ENCODE measurements at places on chromosomes 1 and 21.
A peak's percentile ranks its signal among the peaks of the same experiment; 100 is the strongest.

- DNase-seq = peak; percentile 43
These were observed 194.4 kb downstream of the EIF4G3 start for GRCh38 chr1:20982316-20982715.

- no peak for DNase-seq
These were observed 11.0 kb upstream of the PEAR1 start for GRCh38 chr1:156882543-156882942.

DNA sequence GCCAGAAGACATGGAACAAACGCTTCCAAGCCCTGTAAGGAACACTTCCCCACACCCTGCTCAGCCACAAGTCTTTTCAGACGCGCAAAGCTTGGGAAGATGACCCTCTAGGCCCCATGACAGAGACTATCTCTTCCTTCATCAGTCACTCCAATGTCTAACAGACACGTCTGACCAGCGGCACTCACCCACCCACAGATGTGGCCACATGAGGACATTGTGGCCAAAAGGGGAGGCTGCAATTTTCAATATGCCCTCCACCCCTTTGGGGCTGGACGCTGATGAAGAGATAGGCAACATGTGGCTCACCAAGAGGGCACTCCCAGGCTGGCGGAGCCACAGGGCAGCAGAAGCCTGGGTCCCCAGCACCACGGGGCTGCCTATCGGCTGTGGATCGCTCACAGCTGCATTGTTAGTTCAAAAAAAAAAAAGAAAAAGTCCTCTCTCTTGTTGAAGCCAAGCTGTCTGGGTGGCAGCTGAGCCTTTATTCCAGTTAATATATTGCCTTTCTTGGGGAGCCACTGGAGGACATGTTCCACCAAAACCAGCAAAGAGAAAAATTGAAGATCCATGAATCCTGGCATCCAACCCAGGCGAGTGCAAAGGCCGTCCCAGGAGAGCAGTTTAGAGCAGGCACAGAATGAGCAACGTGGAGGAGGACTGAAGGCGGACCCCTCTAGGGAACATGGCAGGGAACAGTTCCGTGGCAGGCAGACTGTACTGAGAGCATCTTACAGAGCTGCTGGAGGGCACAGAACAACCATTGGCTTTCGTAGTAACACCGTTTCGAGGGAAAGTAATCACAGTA is 52.7 kb upstream of the GPR153 start:
- DNase-seq = no peak

- no peak for DNase-seq
These were observed 113.5 kb downstream of the RIPK4 start for GRCh38 chr21:41653243-41653953.

DNA sequence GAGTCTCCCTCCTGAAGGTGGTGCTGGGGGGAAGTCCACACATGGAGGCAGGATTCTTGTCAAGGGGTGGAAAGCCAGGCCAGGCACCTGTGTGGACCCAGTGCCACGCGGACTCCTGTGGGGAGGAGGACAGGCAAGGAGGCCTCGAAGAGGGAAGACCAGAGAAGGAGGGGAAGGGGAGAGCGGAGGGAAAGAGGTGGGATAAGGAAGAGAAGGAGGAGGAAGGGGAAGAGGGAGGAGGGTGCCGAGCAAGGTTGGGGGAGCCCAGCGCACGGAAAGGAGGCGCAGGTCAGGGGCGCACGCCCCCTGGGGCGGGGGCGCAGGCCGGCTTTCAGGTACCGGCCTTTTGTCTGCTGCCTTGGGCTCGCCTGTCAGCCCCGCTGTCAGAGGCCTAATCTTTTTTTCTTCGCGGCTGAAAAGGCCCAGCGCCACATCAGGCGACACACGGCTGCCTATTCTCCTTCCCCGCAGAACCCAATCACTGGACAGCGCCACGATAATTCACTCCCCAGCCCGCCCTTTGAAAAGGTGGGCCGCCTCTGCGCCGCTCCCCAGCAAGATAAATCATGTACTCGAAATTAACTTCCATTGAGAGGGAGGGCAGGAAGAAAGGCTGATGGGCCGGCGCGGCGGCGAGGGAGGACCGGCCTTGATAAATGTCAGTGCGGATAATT is 42.5 kb downstream of the PRDM16 start:
- DNase-seq = no peak

- DNase-seq = peak; percentile 61
These were observed 7.6 kb upstream of the NPL start for GRCh38 chr1:182781841-182782586.

DNA sequence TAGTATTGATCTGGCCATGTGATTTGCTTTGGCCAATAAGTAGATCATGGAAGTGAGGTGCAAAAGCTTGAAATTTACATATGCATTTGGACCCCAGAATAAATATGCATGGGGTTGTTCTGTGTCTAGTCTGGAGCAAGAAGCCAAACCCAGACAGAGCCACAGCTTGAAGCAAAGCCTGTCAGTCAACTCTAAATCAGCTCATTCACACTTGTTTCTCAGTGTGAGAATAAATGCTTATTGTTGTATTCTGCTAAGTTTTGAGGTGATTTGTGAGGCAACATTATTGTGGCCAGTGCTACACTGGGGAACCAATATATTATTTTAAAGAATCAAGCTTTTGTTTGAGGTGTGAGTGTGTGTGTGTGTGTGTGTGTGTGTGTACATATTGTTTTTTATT is 12.2 kb upstream of the PGLYRP3 start:
- no peak for DNase-seq

- DNase-seq = peak; percentile 32
These were observed 137.8 kb downstream of the BARHL2 start for GRCh38 chr1:90579212-90579802.

DNA sequence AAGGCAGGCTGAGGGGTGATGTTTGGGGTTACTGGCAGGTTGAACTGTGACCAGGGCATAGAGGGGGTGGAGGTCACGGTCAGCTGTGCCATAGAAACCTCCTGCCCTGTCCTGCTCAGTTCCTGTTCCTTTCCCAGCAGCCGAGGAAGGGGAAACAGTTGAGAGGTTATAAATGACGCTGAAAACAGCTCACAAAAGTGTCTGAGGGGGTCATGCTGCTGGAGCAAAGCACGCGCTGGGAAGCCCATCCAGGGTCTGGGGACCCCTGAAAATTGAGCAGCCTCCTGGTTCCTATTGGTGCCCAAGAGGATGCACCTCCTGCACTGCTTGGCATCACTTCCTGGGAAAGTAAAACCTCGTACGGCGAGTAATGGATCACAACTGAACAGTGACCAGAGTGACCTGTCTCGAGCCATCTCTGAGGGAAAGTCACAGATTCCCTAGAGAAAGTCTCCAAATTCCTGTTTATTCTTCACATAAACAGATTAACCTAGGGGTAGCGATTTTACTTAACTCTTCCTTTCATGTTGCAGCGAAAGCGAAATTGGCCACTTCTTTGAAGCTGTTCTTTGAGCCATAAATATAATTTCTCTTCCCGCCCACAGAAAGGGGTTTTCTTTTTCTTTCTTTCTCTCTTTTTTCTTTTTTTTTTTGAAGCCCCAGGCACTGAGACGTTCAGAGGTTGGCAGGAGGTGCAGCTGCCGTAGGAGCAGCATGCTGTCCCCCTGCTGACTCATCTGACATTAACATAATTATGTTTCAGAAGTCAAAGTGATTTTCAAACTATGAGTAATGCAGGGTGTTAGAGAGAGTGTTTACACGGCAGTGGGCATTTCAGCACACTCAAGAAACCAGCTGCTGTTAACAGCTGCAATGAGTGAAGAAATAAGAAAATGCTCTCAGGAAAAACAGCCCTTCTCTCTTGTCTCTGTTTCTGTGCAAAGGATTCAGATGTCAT is 41.8 kb upstream of the ATF3 start:
- peak; percentile 82 for DNase-seq

- no peak for DNase-seq
These were observed 85.1 kb downstream of the KCNN3 start for GRCh38 chr1:154784924-154785531.

- peak; percentile 31 for DNase-seq
These were observed 42.9 kb downstream of the SLX9 start for GRCh38 chr21:44982558-44983250.

DNA sequence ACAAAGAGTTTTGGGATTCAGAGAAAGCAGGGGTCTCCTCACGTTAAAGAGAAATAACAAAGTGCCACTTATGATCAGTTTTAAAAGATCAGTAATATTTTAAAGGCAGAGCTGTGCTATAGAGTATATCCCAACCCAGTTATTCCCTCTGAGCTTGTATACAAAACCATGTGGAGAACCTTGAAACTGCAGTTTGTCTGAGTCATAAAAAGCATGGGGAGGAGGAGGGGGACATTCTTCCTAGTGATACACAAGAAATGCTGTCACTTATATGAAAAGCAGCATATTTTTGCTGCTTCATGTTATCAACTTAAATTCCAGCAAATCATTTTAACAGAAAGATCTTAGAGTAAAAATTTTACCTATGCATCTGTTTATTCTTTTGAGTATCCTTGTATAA is 244.5 kb downstream of the GPR52 start:
- DNase-seq = peak; percentile 38

GRCh38 chr1:40476924-40477677 is at the start of gene ZFP69:
ZFP69 (plus strand) TSS chr1:40477290; CDS start chr1:40479362, 2,072 bp downstream.
- peak; percentile 78 for DNase-seq

DNA sequence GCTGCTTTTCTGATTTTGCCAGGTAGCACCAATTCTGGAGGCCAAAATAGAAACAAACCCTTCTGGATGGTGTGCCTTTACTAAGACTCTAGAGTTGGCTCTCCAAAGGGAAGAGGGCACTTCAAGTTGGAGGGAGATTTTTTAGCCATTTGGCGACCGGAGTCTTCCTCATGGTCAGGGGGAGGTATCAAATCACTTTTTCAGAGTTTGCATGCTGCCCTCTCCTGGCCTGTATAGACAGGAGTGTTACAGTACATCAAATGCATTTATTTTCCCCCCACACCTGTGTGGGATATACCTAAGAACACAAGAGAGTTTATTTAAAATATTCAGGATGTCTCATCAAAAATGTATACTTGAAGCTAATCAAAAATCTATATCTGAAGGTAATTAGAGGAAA is 3.2 kb downstream of the GREM2 start:
- peak; percentile 17 for DNase-seq

DNA sequence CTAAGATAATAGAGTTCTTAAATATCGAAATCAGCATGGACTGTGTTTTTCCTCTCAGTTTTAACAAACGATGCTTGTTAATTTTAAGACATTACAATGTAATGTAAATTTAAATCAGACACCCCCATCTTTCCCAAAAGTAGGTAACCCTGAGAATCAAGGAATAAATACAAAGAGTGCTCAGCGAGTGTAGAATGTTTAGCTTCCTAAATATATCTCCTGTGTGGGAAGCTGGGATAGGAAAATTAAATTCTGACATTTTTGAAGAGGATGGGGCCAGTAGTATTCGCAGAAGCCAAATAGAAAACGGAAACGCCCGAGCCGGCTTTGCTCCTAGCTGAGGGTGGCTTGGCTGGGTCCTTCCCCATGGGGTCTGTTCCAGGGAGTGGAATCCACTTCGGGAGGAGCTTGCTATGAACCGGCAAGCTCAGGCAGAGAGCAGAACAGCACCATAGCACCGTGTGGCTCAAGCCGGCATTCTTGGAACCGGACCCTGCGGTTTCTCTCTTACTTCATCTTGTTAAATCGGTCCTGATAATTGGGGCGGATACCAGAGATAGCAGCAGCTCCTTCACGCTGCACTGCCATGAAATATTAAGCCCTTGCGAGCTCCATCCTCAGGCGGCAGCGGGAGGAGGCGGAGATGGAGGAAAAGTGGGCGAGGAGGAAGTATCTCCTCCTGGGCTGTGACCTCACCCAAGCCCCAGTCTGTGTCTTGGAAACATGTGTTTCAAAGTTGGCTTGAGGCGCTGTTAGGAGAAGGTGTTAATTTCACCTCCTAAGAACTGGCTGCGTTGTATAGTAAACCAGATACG is 24.9 kb downstream of the MAP3K7CL start:
- DNase-seq = peak; percentile 82

DNA sequence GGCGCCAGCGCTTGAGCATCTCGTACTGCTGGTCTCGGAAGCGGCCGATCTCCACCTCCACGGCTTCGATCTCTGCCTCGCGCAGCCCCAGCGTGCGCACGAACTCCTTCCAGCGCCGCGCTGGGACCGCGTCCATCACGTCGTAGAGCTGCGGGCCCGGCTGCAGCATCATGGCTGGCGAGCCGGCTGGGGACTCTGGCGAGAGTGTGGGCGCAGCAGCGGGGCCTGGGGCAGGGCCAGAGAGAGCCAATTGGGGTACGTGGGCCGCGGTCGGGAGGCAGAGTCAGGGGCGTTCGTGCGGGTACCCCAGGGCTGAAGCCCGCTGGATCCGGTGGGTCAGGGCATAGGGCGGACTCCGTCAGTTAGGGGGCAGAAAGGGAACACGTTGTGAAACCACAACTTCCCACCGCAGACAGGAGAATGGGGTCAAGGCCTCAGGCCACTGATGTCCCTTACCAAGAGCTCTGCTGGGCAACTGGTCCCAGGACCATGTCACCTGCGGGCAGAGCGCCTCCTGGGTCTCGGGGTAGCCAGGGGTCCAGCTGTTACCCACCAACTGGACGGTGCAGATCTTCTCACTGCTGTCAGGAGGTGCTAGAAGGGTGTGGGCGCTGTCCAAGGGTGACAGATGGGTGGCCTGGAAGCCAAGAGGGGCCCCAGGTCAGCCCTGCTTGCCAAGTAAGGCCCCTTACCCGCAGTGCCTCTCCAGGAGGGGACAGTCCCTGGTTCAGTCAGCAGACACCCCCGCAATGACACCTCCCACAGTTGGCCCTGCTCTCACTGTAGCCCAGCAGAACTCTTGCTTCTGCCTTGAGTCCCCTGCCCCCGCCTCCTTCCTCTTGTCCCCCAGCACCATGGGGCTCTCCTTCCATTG is 4.2 kb downstream of the TNFRSF25 start:
- no peak for DNase-seq

GRCh38 chr1:5198328-5198727 is 543.9 kb downstream of the AJAP1 start:
- no peak for DNase-seq

DNA sequence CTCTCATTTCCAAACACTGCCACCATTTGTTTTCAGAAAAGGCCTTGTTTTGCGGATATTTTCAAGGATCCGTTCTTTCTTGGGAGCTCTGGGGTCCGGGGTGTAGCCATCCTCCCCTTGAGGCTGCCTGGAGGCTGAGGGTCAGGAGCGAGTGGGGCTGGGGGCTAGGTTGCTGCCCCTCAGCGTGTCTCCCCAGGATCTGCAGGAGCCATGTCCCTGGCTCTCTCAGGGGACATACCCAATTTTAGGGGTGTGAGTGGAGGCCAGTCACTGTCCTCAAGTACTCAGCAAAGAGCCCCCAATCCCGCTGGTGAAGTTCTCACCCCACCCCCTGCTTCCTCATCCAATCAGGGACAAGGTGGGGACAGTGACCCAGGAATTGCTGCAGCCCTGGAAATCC is 15.0 kb upstream of the PRDM16 start:
- DNase-seq = no peak

DNA sequence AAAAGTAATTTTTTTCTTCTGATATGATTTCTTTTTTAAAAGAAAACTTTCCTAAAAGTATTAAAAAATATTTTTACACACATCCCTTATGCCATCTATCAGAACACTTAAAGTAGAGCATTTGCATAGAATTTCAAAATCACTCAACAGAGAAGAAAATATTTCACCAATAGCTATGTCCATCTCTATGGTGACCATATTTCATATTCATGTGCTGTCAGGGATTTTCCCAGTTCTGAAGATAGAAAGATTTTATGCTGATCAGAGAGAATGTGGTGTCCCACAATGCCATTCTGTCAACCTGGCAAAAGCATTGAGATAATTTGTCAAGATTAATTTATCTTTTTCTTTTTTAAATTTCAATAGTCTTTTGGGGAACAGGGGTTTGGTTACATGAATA is 87.0 kb downstream of the C4BPA start:
- no peak for DNase-seq
